Left renal pelvis (tissue), 4 donors: ENCODE measurements at places on chromosomes 7 and 10. TPM values are rescaled to one million over a fixed set of nuclear protein-coding genes. Genes with fewer than 3 reads are reported as not detected.

- DNase-seq = no peak
These were observed 13.6 kb upstream of the SLF2 start for GRCh38 chr10:100899171-100899570.

MAP3K8 gene
- polyA plus RNA-seq = 8.4 TPM

PHKG1 gene
- polyA plus RNA-seq = 0.93 TPM

ODAD2 gene
- 1.4 TPM for polyA plus RNA-seq

DNA sequence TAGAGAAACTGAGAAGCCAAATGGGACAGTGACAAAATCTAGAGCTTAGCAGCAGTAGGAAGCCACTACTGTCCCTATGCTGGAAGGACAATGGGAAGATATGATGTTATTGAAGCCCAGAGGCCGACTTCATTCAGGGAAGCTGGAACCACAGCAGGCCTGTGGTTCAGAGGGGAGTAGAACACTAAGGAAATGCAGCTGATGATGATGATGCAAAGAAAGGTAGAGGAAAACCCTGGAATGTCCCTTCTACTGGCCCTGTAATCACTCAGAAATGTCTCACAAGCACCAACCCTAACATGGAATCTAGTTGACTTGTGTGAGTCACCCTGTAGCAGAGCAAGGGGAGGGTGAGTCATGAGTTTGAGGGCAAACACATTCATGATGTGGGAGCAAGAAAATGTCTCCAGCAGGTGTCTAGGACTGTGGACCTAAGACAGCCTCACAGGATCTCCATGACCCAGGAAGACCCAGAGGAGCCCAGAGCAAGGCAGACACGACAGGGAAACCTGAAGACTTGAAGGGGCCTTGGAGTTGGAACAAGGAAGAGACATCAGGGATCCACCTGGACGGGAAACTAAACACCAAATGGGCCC, 37.0 kb upstream of the LRRC17 start:
- DNase-seq = no peak

HMX2 gene
- polyA plus RNA-seq = not detected

DNA sequence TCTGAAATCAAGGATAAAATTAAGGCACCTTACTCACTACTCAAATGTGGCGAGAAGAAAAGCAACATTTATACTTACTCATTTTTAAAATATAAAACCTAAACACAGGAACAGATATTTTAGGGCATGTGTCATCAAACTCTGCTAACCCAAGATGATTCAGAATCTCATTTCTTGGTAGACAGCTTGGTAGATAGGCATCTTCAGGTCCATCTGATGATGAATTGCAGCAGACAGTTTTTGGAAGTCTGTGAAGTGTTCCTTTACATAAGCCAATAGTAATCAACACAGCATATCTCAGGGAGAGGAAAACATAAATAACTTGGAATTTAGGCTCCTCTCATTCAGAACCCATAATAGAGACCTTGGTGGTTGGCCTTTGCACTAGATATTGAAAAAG, 3.4 kb downstream of the HIPK2 start:
- DNase-seq = no peak

AMZ1 gene
- 0.31 TPM for polyA plus RNA-seq

GRCh38 chr10:95988702-95989101, 54.7 kb upstream of the CCNJ start:
- DNase-seq = no peak

- no peak for DNase-seq
These were observed 242.3 kb downstream of the DYNC1I1 start for GRCh38 chr7:96014617-96015016.

- no peak for DNase-seq
These were observed at the start of gene TACC2 for GRCh38 chr10:121988361-121989324. Gene TACC2 (plus strand): TSS chr10:121989163. CDS start chr10:122021982, 32,819 bp downstream.
